Stimulated activated CD8-positive, alpha-beta memory T cell treated with anti-CD3 and anti-CD28 coated beads, Interleukin-4, amount 100 ng/mL, for 4 hours (primary cell): ENCODE measurements at places on chromosomes 16 and 17.
A peak's percentile ranks its signal among the peaks of the same experiment; 100 is the strongest.

- DNase-seq: no peak
Measured at GRCh38 chr17:1920948-1921351, 91.1 kb downstream of the RPA1 start.

DNA sequence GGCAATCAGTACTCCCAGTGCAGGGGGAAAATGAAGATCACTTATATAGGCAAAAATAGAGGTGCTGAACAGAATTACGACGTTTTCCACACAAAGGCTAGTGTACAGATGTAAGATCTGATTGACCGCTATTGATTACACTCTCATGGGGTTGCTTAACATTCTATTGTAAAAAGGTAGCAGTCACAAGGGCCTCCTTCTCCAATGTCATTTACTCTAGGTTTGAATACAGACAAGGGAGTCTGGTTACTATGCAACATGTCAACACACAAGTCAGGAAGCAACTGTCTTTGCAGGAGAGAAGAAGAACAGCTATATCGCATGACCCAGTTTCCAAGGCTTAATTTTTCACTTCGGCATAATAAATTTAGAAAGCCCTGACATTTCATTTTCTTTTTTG lies 7.9 kb downstream of the KRT37 start:
- DNase-seq: no peak

- no peak for DNase-seq
Measured at GRCh38 chr17:33816036-33816435, 439.0 kb upstream of the CCL2 start.

- DNase-seq: no peak
Measured at GRCh38 chr17:4811471-4811870, 4.5 kb downstream of the PLD2 start.

DNA sequence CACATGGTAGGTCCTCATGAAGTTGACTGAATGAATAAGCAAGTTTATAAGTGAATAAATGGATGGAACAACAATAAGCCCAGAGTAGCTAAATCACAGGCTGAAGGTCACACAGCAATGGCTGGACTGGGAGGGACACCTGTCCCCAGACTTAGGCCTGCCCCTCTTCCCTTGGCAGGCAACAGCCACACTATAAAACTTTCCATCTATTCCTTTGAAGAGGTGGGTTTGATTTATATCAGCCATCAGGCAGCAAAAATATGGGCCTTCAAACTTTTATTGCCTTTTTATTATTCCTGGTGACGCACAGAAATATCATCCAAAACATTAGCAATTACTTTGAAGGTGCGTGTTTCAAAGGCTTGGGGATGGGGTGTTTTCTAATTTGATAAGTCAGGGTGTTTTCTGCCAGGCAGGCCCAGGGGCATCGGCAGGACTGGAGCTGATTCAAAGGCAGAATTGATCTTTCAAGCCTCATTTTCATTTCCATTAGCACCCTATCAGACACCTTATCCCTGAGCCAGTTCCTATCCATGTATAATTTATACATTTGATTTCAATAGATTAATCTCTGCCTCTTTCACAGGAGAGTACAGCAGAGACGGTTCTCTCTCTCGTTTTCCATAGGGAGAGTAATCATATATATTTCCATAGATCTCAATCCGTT lies 67.2 kb upstream of the LYRM9 start:
- no peak for DNase-seq

GRCh38 chr17:8160741-8161221 lies 2.0 kb downstream of the VAMP2 start:
- DNase-seq: no peak

- DNase-seq: no peak
Measured at GRCh38 chr16:87973717-87974116, 22.5 kb downstream of the BANP start.

- no peak for DNase-seq
Measured at GRCh38 chr16:72380283-72380682, 208.3 kb upstream of the PMFBP1 start.

GRCh38 chr16:85028685-85029407 lies 1.3 kb downstream of the KIAA0513 start:
- peak; percentile 53 for DNase-seq

DNA sequence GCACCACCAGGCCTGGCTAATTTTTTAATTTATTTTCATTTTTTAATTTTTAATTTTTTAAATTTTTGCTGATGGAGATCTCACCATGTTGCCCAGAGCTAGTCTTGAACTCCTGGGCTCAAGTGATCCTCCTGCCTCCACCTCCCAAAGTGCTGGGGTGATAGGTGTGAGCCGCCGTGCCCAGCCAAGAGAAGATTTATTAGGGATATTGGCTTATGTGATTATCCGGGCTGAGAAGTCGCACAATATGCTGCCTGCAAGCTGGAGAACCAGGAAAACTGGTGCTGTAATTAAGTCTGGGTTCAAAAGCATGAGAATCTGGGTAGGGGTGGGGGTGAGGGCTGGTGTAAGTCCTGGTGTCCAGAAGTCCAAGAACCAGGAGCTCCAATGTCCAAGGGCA lies 2.5 kb upstream of the C16orf90 start:
- no peak for DNase-seq

- DNase-seq: no peak
Measured at GRCh38 chr17:50364715-50365114, 8.3 kb downstream of the MRPL27 start.

DNA sequence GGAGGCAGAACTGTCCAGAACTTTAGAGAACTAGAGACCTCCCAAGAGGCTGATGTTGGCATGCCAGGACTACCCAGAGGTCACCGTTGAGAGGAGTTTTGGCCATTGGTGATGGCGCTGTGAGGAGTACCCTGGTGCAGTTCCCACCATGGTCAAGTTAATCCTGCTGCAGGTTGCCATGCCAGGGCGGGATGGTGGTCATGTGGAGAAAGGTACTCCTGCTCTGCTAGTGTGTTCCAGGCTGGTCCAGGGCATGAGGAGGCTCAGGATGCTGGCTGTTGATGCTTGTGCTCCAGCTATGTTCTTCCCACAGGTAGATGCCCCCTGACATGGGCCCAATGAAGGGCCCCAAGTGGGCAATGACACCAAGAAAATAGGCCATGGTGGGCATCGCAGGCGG lies 4.1 kb upstream of the PHF12 start:
- no peak for DNase-seq

DNA sequence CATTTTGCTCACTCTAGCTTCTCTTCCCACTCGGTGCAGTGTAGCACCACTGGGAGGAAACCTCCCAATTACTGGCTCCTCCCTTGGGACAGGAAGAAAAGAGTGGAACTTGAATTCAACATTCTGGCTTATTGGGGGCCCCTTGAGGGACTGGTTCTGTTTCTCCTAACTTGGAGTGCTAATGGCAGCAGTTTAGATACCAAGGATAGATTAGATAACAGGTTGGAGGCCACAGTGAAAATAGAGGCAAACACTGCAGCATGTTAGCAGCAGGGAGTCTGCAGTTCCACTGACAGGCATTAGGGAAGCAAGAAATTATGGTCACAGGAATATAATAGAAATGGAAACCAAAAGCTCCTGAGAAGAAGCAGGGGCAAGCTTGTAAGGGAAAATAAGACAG lies 322.0 kb downstream of the ABCC12 start:
- no peak for DNase-seq

DNA sequence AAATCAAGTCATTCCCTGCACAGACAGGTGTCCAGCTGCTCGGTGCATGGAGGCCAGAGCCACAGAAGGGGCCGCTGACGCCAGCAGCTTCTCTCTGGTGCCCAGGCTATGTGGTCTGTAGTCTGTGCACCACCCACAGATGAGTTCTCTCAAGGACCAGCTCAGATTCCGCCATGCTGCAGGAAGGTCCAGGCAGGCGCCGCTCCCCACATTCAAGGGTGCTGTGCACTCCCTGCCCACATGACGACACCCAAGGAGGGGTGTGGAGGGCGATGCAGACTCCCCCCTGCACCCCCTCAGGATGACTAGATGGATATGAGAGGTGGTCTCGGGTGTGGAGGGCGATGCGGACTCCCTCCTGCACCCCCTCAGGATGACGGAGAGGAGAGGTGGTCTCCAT lies 119.0 kb downstream of the ANKRD11 start:
- DNase-seq: no peak

GRCh38 chr16:79754501-79754900 lies 154.0 kb upstream of the MAF start:
- no peak for DNase-seq

DNA sequence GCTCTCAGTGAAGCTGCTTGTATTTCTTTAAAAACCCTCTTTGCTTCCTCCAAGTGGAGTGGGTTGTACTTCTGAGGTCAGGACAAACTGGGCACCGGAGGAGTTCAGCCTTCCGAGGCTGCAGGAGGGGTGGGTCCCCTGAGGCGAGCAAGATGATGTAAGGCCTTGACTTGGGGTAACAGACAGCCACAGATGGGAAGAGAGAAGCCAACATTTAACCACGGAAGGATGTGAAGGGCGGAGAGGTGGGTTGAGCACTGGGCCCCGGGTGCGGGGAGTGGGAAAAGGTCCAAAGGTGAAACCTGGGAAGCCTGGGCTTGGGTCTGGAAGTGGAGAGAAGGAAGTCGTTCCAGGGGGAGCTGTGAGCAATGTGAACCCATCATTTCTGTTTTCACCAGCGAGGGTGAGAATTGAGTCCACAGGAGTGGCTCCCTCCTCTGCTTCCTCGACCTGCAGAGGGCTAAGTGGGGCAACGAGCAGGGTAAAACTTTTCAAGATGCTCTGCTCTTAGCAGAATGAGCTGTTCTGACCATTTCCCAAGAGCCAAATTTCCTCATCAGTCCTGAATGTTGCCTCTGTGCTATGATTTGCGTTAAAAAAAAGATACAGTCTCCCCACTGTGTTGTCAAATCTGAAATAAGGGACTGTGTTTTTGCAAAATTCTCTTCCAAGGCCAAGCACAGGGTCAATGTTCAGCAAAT lies 137.7 kb upstream of the CRHR1 start:
- DNase-seq: no peak

- DNase-seq: no peak
Measured at GRCh38 chr17:27457360-27457715, 1.1 kb downstream of the KSR1 start.

DNA sequence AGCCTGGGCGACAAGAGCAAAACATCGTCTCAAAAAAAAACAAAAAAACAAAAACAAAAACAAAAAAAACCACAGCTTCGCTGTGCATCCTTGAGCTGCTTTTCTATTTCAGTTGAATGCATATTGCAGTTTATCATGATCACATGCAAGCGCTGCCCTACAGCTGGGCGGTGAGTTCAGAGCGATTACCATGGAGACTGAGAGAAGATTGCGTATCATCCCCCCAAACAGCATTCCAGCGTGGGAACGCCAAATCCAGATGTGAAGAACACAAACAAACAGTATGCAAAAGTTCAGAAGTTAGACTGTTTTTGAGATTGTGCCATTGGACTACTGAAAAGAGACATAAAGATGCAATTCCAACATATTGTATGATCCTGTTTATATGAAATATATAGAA lies 15.1 kb upstream of the SLC52A1 start:
- DNase-seq: no peak

- no peak for DNase-seq
Measured at GRCh38 chr17:7293816-7294613, 424 bp downstream of the YBX2 start.

DNA sequence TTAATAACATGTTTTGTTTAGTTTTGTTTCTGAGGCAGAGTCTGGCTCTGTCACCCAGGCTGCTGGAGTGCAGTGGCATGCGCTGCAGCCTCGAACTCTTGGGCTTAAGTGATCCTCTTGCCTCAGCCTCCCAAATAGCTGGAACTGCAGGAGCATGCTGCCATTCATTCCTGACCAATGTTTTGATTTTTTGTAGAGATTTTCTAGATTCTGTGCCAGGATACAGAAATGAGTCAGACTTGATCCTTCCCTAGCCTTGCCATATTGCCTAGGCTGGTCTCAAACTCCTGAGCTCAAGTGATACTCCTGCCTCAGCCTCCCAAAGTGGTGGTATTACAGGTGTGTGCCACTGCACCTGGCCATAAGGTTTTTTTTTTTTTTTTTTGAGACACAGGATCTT lies 17.7 kb downstream of the TAOK1 start:
- DNase-seq: no peak

- DNase-seq: no peak
Measured at GRCh38 chr17:83131401-83132011, 52.1 kb downstream of the METRNL start.

DNA sequence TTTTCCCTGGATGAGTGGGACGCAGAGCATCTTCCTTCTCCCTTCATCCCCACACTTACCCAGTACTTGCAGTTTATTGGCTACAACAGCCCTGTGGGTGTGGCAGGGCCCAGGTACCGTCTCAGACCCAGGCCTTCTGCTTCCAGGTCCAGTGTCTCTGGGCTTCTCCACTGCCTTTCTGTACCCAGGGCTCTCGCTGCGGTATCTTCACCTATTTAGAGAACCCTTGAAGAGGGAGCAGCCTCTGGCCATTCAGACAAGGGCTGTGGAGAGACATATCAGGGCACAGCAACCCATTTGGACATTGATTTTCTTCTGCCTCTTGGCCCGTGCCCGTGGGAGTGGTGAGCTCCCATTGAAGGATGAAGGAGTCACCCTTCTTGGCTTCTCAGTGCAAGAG lies 17.3 kb downstream of the TBX4 start:
- no peak for DNase-seq

DNA sequence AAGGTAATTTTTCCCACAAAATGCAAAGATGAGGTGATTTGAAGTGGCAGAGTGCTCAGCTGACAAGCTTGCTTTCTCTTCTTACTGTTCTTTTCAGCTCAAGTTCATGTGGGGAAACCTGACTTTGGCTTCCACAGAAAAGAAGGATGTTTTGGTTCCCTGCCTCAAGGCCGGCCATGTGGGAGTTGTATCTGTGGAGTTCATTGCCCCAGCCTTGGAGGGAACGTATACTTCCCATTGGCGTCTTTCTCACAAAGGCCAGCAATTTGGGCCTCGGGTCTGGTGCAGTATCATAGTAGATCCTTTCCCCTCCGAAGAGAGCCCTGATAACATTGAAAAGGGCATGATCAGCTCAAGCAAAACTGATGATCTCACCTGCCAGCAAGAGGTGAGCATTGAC lies 18.4 kb upstream of the TMEM106A start:
- DNase-seq: no peak

- DNase-seq: no peak
Measured at GRCh38 chr16:59909262-59909661, 1175.1 kb upstream of the GOT2 start.

DNA sequence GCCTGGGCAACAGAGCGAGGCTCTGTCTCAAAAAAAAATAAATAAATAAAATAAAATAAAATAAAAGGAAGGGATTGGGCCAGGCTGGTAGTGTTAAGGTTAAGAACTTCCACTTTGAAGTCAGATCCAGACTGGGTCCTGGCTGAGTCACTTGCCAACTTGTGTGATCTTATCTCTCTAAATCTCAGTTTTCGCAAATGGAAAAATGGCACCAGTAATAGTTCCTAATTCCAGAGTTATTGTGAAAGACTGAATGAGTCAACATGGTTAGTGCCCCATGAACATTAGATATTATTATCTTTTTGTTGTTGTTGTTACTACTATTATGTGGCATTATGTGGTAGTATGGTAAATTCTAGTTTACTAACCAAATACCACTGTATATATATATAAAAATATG lies 188.0 kb upstream of the AXIN2 start:
- DNase-seq: no peak

- peak; percentile 31 for DNase-seq
Measured at GRCh38 chr17:68248199-68248825, 469 bp downstream of the AMZ2 start.

GRCh38 chr17:55441544-55441943 lies 19.9 kb upstream of the MMD start:
- DNase-seq: no peak
